ENCODE measurements at places on chromosomes 11 and 22.

DNA sequence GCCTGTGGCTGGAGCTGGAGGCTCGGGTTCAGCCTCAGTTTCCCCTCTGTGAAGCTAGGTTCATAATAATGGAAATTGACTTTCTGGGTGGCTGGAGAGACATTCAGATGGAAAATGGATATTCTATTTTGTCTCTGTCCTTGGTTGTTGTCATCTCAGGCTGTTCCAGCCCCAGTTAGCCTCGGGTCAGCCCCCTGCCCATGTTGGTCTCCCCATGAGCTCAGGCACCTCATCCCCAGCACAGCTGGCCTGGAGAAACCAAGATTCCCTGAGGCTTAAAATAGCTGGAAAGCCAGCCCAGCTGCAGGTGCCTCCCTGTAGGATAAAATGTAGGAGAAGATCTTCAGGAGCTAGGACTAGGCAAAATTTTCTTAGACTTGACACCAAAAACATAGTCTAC is 129.5 kb downstream of the MED15 start:
- no peak for DNase-seq

DNA sequence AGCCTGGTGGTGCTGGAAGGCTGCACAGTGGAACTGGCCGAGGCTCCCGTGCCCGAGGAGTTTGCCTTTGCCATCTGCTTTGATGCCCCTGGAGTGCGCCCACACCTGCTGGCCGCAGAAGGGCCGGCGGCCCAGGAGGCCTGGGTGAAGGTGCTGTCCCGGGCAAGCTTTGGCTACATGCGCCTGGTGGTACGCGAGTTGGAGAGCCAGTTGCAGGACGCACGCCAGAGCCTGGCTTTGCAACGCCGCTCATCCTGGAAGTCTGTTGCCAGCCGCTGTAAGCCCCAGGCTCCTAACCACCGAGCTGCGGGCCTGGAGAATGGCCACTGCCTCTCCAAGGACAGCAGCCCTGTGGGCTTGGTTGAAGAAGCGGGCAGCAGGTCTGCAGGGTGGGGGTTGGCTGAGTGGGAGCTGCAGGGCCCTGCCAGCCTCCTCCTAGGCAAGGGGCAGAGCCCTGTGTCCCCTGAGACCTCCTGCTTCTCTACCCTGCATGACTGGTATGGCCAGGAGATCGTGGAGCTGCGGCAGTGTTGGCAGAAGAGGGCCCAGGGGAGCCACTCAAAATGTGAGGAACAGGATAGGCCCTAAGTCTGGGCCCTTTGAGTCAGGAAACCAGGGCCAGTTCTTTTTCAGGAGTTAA is 1.9 kb upstream of the SMDT1 start:
- DNase-seq, result no peak

DNA sequence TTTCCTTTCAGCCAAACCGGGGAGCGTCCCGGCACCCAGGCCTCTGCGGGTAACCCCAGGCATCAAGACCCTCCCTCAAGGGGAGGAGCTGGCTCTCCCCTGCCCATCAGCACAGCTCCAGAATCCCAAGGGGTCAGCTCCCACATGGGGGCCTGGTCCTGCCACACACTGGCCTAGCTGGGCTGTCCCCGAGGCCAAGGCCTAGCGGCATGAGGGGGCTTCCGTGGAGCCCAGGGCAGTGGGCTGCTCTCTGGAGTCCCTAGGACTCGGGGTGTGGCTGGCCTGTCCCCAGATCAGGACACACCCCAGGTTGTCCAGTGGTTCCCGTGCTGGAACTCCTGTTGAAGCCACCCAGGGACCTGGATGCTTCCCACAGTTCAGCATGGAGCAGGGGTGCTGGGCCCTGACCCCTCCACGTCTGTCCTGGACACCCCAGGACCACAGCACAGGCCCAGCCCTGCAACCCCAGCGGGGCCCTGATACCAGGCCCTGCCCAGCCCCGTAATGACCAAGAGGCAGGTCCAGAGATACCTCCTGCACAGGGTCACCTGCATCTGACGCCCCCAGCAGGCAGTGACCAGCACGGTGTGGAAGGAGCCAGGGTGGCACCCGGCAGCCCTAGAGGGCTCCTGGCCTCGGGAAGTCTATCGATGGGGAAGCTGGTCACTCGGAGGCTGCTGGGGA is 5.5 kb downstream of the HRAS start:
- no peak for DNase-seq

DNA sequence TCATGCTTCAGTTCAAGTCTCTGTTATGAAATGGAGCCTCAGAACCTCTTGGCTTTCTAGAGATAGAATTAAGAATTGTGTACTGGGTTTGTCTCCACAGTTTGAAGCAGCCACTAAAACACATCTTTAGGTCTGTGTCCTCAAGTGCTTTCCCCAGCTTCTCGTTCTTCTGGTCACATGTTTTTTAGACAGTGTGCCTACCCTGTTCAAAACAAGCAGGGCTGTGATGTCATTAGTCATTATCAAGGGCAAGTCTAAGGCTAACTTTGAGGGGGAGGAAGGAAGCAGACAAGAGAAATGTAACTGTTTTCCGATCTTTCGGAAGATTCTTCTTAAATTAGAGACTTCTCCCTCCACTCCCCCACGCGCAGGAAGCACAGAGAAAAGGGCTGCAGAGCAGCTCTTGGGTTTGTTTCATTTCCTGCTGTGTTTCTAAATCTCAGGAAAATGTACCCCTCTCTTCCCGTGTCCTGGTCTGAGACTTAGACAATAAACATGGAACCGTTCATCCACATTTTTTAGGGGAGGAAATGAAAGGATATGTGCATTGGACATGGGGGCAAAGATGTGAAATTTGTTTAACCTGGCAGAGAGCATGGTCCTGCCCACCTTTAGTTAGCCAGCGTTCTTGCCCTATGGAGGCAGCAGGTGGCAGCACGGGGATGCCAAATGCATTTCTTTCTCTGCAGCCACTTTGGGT is 3.1 kb downstream of the AKIP1 start:
- DNase-seq, result no peak

GRCh38 chr11:68150037-68150436 is 28.8 kb upstream of the CHKA start:
- DNase-seq, result no peak

- no peak for DNase-seq
Measured at GRCh38 chr11:83827940-83828554, 541.9 kb upstream of the CCDC90B start.
